ENCODE measurements at places on chromosomes 7 and 10.
A peak's percentile ranks its signal among the peaks of the same experiment; 100 is the strongest.

- no peak for DNase-seq
Observed at GRCh38 chr7:152505606-152506005, 69.8 kb upstream of the KMT2C start.

GRCh38 chr10:124621637-124622036, 122.5 kb downstream of the FAM53B start:
- no peak for DNase-seq

- no peak for DNase-seq
Observed at GRCh38 chr10:93722550-93722949, 20.2 kb upstream of the FRA10AC1 start.

DNA sequence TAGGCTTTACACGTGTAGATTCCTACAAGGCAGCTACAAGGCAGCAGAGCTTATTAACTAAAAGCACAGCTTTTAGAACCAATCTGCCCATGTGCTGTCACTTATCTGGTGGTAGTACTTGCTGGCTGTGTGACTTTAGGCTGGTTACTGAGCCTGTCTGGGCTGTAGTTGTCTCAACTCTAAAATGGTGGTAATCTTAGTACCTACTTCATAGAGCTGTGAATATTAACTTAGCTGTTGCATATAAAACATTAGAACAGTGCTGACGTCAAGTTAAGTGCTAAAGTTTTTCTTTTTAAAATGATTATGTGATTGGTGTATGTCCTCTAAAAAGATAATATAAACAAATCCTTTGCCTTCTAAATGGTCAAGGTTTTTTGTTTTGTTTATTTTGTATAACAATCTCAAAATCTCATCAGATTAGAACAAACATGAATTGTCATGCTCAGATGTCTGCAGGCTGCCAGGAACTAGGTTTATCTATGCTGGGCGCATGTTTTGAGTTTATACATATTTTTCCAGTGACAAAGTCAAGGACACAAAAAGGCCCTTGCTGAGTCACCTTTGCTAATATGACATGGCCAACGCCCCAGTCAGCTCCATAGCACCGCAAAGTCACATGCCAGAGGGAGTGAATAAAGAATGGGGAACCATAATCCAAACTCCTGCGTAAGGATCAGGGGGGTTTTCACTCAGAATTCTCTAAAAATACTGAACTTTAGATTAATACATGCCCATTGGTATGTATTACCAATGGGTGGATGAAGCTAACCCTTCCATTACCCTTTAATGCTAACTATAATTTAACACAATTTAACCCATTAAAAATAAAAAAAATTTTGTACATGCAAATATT, 39.8 kb upstream of the ARL4A start:
- no peak for DNase-seq

DNA sequence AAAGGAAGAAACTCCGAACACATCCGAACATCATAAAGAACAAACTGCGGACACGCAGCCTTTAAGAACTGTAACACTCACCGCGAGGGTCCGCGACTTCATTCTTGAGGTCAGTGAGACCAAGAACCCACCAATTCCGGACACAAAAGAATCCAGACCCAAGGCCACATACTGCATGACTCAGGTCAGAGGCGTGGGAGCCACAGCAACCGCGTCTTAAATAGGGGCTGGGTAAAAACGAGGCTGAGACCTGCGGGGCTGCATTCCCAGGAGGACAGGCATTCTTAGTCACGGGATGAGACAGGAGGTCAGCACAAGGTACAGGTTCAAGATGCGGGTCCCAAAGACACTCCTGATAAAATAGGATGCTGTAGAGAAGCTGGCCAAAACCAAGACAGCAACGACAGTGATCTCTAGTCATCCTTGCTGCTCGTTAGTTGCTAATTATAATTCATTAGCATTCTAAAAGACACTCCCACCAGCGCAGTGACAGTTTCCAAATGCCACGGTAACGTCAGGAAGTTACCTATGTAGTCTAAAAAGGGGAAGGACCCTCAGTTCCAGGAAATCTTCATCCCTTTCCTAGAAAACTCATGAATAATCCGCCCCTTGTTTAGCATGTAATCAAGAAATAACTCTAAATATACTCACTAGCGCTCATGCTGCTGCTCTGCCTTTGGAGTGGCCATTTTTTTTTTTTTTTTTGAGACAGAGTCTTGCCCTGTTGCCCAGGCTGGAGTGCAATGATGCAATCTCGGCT, 19.3 kb downstream of the AP5Z1 start:
- no peak for DNase-seq

DNA sequence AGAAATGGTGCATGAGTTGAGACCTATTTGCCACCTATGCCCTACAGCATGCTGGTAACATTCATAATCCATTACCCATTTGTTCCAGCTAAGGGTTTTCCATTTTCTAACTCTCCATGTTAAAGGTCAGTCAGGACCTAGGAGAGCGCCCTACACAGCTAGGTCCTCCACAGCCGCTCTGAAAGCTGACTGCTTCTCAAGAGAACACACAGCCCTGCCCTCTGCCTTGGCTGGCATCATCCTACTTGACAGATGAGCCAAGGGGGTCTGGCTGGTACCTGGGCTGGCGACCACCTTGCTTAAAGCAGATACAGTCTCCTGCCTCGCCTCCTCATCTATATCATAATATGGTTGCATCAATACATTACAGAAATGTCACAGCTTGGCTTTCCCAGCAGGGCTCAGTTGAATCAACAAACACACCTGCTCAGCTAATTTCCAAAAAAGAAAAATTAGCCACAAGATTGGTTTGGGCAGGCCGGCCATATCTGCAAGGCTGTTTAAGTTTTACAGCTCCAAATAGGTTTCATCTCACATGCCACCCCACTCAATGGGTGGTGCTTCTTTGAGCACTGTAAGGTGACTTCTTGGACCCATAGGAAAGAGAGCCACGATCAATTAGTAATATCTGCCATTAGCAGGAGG, 17.3 kb downstream of the TLL2 start:
- DNase-seq, result peak; percentile 9

DNA sequence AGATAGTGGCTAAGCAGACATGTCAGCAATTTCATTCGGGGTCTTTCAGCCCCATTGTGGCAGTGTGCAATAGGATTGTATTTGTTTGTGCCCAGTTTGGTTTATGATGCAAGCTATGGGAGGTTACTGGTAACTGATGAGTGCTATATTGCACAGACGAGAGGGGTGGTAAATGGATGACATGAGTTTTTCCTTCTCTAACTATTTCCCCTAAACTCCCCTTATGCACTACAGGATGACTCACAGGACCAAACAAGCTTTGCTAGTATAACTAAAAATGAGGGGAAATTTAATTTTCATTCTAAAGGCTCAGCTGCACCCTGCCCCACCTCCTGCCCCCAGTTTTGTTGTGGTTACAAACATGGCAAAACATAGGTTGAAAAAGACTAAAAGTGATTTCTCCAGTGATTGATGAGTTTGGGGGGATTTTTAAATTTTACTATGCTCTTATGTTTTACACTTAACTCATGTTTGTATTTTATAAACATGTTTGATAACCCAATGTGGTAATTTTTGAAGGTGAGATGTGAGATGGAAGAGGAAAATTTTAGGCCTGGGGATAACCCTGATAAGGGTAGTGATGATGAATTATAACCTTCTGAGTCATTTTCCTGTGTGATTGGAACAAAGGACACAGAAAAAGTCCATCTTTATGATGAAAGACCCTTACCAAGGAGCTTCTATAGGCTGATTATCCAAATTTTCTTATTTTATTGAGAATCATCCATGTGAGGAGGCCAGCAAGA, 60.8 kb upstream of the NAMPT start:
- DNase-seq, result peak; percentile 71

DNA sequence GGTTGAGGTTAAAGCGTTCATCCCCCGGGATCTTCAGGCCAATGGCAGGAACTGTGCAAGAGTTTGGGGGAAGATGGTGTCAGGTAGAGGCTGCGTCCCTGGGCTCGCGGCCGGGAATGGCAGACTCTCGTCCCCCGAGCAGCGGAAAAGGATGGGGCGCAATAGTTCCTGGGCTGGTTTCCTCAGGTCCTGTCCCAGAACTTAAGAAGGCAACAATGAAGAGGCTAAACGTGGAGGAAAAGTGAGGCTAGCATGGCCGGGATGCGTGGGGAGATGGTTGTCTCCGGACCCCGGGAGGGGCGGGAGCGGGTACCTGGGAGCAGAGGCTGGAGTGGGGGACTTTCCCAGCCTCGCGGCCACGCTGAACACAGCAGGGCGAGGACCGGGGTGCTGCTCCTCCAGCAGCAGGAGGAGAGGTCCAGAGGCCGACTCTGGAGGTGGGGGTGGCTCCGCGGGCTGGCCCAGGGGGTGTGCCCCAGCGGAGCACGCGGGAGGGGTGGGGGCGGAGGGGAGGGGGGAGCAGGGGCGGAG, 882 bp downstream of the IRF5 start:
- DNase-seq, result no peak

DNA sequence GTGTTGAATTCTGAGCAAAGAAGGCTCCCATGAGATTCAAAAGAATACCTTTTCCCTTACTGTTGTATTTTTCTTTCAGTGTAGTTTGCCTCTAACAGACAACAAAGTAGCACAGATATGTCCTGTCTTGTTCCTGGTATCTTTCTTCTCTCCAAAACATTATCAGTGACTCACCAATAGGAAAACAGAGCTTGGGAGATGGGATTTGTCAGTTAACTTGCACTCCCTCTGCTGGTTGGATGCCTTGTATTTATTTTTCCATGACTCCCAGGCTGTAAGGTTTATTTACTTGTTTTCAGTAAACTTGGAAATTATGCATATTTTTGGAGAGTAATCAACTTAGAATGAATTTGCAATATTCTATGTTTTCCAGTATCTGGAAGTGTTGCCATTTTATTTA, 129.7 kb downstream of the SAMD9 start:
- DNase-seq, result no peak

DNA sequence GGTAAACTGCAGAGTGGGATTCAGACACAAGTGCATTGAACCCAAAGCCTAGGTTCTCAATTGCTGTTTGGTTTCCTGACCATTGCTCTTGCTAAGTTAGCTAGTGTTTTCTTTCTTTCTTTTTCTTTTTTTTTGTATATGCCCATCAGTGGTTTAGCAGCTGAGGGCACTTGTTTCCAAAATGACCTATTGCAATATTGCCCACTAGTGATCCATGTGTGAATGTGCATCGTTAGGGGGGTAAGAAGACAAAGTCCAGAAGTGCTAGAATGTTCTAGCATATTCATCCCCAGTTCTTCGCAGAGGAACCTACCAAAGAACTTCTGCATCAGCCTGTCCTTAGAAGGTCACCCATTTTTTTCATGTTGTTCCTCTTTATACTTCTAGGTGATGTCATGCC, 252.8 kb upstream of the GPR26 start:
- no peak for DNase-seq

GRCh38 chr7:88545663-88546062, 213.8 kb upstream of the ZNF804B start:
- DNase-seq, result no peak

DNA sequence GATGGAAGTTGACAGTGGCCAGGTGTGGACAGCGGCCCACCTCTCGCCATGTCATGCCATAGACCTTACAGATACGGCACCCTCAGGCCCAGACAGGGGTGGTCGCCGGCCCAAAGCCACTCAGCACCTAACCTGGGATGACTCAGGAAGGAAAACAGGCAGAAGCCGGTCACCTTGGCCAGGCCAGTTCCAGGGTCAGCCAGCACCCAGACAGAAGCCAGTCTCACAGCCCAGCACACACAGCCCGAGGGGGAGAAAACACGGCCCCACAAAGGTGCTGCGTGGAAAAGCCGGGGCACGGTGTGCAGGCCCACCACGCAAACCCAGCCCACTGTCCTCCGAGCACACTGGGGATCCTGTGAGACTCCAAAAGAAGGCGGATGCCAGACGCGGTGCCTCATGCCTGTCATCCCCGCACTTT, 95.2 kb upstream of the DNAAF5 start:
- DNase-seq, result no peak

DNA sequence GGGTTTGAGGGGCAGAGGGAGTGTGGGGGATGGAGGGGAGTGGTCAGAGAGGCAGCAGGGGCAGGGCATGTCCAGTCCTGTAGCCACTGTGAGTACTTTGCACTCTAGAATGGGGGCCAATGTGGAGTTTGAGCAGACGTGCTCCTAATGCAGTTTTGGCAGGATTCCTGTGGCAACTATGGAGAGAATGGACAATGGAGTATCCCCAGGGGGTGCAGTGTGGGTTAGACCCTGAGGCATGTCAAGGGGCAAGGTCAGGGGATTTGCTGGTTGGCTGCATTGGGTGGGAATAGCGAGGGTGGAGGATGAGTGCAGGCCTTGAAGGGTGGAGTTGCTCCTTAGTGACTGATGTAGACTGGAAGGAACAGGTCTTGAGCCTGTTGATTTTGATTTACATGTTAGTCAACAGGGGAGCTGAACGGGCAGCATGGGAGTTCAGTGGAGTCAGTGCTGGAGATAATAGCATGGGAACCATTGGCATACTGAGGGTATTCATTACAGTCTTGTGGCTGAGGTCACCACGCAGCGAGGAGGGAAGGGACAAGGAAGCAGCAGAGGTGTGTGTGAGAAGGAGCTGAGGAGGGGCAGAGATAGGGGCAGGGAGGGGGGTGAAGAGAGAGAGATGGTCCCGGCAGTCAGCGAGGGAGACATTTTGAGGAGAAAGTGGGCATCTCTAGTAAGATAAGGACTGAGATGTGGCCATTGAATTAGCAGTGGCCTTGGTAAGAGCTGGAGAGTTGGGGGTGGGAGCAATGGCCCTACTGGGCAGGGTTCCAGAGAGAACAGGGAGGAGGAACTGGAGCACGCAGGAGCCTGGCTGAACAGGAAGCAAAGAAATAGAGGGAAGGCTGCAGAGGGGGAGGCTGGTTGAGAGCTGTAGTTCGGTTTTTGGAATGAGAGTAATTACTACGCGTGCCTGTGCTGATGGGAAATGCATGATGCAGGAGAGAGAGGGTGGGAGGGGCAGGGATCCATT, 112.7 kb downstream of the CCNY start:
- DNase-seq, result no peak

DNA sequence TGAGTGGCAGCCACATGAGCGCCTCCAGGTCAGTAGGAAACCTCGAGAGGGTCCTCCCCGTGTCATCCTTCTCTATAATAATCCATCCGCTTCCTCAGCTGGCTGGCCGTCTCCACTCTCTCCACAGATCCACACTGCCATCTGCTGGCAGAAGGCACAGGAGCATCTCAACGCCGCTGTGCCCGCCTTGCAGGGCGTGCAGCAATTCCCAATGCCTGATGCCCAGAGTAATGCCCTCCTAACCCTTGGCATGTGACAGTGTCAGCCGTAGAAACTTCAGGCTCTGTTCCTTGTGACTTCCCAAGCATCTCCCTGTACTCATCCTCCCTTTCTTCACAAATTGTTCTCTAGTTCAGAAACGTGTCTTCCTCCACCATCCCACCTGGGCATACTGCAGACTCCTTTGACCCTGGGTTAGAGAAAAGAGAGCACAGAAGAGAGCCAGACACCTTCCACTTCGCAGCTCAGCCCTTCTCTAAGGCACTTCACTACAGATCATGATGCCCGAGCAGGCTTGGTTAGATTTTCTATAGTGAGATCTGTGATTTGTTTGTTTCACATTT, 70.8 kb downstream of the XPNPEP1 start:
- DNase-seq, result peak; percentile 85

DNA sequence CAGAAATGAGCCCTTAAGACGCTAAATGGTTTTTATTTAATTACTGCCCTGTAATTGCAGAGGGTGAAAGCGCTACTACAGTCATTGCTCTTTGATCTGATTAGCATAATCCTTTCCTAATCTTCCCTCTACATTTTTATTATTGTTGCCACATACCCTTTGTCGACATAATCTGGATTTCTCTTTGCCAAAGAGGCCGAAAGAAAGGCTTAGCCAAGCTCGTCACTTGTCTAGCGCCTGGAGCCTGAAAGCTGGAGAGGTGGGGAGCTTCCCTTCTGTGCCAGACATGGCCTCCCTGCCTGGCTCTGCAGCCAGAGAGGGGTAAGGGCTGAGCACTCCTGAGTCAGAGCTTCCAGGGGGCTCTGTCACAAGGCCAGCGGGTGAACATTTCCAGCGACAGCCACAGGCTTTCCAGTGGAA, 145.9 kb downstream of the PRKAG2 start:
- no peak for DNase-seq
